Large intestine (tissue), 12 donors: ENCODE measurements at places on chromosomes 2 and 18. TPM values are rescaled to one million over a fixed set of nuclear protein-coding genes. Genes with fewer than 3 reads are reported as not detected.

GRCh38 chr2:100278986-100279385, 43.3 kb downstream of the LONRF2 start:
- H3K4me1 ChIP-seq, result no peaks in the 10 kb centered on the region
- no peak overlapping the region for H3K4me3 ChIP-seq

GRCh38 chr2:141362311-141362710, 768.5 kb downstream of the LRP1B start:
- no peaks in the 10 kb centered on the region for H3K4me1 ChIP-seq
- no peaks in the 10 kb centered on the region for H3K27me3 ChIP-seq
- no peak overlapping the region for H3K27ac ChIP-seq
- no peak overlapping the region for H3K4me3 ChIP-seq
- no peak for DNase-seq
- no peaks in the 10 kb centered on the region for H3K36me3 ChIP-seq

DNA sequence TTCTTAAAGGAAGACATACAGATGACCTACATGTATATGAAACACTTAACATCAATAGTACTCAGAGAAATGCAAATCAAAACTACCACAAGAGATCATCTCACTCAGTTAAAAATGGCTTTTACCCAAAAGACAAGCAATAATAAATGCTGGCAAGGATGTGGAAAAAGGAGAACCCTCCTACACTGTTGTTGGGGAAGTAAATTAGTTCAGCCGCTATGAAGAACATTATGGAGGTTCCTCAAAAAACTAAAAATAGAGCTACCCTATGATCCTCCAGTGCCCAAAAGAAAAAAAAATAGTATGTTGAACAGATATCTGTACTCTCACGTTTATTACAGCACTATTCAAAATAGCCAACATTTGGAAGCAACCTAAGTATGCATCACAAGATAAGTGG, 1579.4 kb upstream of the TMEFF2 start:
- no peak for DNase-seq
- H3K36me3 ChIP-seq, result no peaks in the 10 kb centered on the region
- no peak overlapping the region for H3K27ac ChIP-seq

GRCh38 chr2:220628252-220628651, 943.9 kb downstream of the EPHA4 start:
- no peaks in the 10 kb centered on the region for H3K36me3 ChIP-seq
- H3K27me3 ChIP-seq, result no peaks in the 10 kb centered on the region
- no peaks in the 10 kb centered on the region for H3K4me1 ChIP-seq
- H3K27ac ChIP-seq, result no peak overlapping the region
- H3K4me3 ChIP-seq, result no peak overlapping the region

- no peaks in the 10 kb centered on the region for H3K27me3 ChIP-seq
- no peak for DNase-seq
- no peaks in the 10 kb centered on the region for H3K36me3 ChIP-seq
- no peak overlapping the region for H3K27ac ChIP-seq
- peaks cover 11% of the 10 kb centered on the region for H3K4me1 ChIP-seq
- no peak overlapping the region for H3K4me3 ChIP-seq
Measured at GRCh38 chr2:101692041-101692440, 5.5 kb upstream of the MAP4K4 start.

- H3K27me3 ChIP-seq, result peaks cover 90% of the 10 kb centered on the region
- H3K4me1 ChIP-seq, result peaks cover 2% of the 10 kb centered on the region
- DNase-seq, result no peak
- H3K27ac ChIP-seq, result peak overlapping the region; percentile 65
- H3K36me3 ChIP-seq, result no peaks in the 10 kb centered on the region
Measured at GRCh38 chr2:176128172-176128981, 1.1 kb upstream of the HOXD8 start.

DNA sequence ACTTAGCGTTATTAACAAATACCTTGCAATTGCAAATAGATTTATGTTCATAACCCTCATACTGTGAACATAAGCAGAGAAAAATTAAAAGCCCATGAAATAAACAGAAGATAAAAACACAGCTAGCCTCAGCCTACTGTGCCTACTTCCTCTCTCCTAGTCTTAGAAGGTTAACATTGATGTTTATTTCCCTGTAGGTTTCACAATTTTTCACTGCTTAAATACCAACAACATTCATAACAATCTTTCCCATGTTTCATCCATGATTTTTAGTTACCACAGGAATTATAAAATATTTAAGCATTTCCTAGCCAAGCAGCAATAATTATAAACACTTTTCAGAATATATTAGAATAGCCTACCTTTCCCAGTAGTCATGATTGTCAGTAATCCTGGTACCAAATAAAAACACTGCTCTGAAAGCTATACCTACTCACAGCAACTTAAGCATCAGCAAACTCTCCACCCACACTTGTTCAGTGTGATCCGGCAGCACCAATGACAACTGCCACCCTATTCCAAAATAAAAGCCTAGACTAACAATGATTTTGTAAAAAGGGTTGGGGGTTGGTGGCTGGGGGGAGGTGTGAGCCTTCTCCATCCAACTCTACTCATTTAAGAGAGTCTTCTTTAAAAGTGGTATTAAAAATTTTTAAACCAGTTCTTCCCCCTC, 40.6 kb upstream of the RNU4ATAC start:
- DNase-seq, result no peak
- no peak overlapping the region for H3K27ac ChIP-seq
- no peak overlapping the region for H3K4me3 ChIP-seq
- peaks cover 3% of the 10 kb centered on the region for H3K36me3 ChIP-seq
- H3K27me3 ChIP-seq, result no peaks in the 10 kb centered on the region
- no peaks in the 10 kb centered on the region for H3K4me1 ChIP-seq

DNA sequence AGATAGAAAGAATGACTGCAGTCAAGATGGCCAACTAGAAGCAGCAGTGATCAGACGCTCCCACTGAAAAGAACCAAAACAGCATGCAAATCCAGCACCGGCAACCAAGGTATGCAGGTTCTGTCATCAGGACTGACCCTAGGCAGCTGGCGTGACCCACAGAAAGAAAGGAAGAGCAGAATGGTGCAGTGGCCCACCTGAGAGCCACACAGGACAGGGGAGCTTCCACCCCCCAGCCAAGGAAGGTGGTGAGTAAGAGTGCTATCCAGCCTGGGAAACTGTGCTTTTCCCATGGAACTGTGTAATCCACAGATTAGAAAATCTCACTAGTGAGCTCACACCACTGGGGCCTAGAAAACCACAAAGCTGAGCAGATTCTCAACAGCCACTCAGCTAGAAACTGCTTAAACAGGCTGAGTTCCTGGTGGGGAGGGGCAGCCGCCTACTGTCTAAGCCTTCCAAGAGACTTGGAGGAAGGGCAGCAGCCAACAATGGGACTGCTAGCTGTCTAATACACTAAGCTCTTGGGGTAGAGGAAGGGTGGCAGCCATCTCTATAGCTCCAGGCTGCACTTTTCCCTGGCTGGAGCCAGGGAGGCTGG, 127.9 kb downstream of the EVA1A start:
- H3K4me3 ChIP-seq, result no peak overlapping the region
- DNase-seq, result no peak
- H3K27ac ChIP-seq, result no peak overlapping the region
- H3K27me3 ChIP-seq, result no peaks in the 10 kb centered on the region

- H3K36me3 ChIP-seq, result no peaks in the 10 kb centered on the region
- H3K27ac ChIP-seq, result no peak overlapping the region
- H3K4me3 ChIP-seq, result no peak overlapping the region
- no peak for DNase-seq
- H3K4me1 ChIP-seq, result no peaks in the 10 kb centered on the region
- H3K27me3 ChIP-seq, result no peaks in the 10 kb centered on the region
Measured at GRCh38 chr2:178871536-178871935, 64.3 kb upstream of the TTN start.

- DNase-seq, result no peak
- H3K4me1 ChIP-seq, result no peaks in the 10 kb centered on the region
- H3K27ac ChIP-seq, result no peak overlapping the region
- no peaks in the 10 kb centered on the region for H3K27me3 ChIP-seq
- H3K36me3 ChIP-seq, result no peaks in the 10 kb centered on the region
Measured at GRCh38 chr2:241895712-241896641, 26.4 kb downstream of the RTP5 start.

The CYBRD1 gene
- polyA plus RNA-seq, result 25.5 TPM

The ERMN gene
- polyA plus RNA-seq, result 0.57 TPM

The MFSD2B gene
- polyA plus RNA-seq, result 0.58 TPM
